Endodermal cell (in vitro differentiated cells): ENCODE measurements at places on chromosomes 5 and 9.
A peak's percentile ranks its signal among the peaks of the same experiment; 100 is the strongest.

DNA sequence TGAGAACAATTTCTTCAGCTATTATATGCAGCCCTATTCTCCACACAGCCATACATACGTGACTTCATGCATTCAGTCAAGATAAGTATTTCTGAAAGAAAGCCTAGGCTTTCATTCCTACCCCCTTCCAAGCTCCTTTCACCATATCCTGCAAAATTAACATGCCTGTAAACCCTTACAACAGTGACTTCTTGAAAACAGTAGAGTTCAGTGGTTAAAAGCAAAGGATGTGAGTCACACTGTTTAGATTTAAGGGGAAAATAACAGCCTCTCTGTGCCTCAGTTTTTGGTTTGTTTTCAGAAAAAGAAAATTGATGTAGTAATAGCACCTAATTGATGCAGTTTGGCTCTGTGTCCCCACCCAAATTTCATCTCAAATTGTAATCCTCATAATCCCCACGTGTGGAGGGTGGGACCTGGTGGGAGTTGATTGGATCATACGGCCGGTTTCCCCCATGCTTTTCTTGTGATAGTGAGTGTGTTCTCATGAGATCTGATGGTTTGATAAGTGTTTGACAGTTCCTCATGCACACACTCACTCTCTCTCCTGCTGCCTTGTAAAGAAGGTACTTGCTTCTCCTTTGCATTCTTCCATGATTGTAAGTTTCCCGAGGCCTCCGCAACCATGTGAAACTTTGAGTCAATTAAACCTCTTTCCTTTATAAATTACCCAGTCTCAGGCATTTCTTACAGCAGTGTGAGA lies 264.8 kb downstream of the CETN3 start:
- no peaks in the 10 kb centered on the region for H3K36me3 ChIP-seq
- DNase-seq = no peak
- H3K27me3 ChIP-seq = no peaks in the 10 kb centered on the region
- H3K4me1 ChIP-seq = no peaks in the 10 kb centered on the region

DNA sequence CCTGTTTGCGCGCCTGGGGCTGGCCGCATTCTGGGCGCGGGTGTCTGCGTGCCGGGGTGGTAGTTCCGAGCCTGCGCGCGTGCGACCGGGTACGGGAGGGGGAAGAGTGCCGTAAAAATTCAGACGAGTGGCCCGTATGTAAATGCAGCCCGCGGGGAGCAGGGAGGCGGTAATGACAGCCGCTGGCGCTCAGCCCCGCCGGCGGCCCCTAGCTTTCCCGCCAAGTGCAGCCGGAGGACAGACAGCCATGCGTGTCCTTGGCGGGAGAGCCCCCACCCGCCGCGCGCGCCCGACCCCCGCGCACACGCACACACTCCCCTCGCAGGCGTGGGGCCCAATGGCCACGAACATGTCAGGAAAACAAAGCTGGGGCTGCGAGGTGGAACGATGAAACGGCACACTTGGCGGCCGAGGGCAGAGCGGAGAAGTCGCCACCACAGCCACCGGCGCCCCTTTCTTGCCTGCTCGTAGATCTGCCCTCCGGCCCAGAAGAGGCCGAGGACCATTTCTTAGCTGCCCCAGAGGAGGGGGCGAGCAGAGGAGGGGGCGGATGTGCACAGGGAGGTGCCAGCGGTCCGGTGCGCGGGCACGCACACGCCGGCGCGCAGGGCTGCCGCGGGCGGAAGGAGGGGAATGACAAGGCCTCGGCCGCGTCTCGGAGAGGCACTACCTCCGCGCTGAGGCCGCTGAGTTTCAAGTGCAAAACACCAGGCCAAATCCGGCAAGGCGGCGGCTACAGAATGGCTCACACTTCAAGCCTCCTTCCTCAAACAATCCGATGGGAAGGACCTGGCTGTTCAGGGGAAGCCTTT lies 208.4 kb downstream of the MEF2C start:
- H3K4me3 ChIP-seq = peak overlapping the region; percentile 76
- no peaks in the 10 kb centered on the region for H3K36me3 ChIP-seq
- H3K27me3 ChIP-seq = peaks cover 100% of the 10 kb centered on the region
- peak; percentile 89 for DNase-seq
- H3K4me1 ChIP-seq = no peaks in the 10 kb centered on the region
- H3K27ac ChIP-seq = peak overlapping the region; percentile 99

GRCh38 chr5:129384736-129385135 lies 75.4 kb upstream of the ADAMTS19 start:
- no peaks in the 10 kb centered on the region for H3K36me3 ChIP-seq
- H3K27me3 ChIP-seq = no peaks in the 10 kb centered on the region
- no peaks in the 10 kb centered on the region for H3K4me1 ChIP-seq
- H3K4me3 ChIP-seq = no peak overlapping the region
- no peak overlapping the region for H3K27ac ChIP-seq
- DNase-seq = no peak

GRCh38 chr9:82431121-82431520 lies 442.5 kb downstream of the SPATA31D1 start:
- H3K27me3 ChIP-seq = no peaks in the 10 kb centered on the region
- H3K36me3 ChIP-seq = no peaks in the 10 kb centered on the region
- H3K4me3 ChIP-seq = no peak overlapping the region
- DNase-seq = no peak
- H3K4me1 ChIP-seq = no peaks in the 10 kb centered on the region
- H3K27ac ChIP-seq = no peak overlapping the region

- no peaks in the 10 kb centered on the region for H3K4me1 ChIP-seq
- DNase-seq = no peak
- H3K27me3 ChIP-seq = no peaks in the 10 kb centered on the region
- H3K36me3 ChIP-seq = no peaks in the 10 kb centered on the region
These were observed 218.9 kb downstream of the CACNA1B start for GRCh38 chr9:138096519-138096845.

GRCh38 chr5:103476811-103477210 lies 85.8 kb downstream of the NUDT12 start:
- no peak for DNase-seq
- no peak overlapping the region for H3K27ac ChIP-seq
- no peak overlapping the region for H3K4me3 ChIP-seq
- H3K36me3 ChIP-seq = no peaks in the 10 kb centered on the region

DNA sequence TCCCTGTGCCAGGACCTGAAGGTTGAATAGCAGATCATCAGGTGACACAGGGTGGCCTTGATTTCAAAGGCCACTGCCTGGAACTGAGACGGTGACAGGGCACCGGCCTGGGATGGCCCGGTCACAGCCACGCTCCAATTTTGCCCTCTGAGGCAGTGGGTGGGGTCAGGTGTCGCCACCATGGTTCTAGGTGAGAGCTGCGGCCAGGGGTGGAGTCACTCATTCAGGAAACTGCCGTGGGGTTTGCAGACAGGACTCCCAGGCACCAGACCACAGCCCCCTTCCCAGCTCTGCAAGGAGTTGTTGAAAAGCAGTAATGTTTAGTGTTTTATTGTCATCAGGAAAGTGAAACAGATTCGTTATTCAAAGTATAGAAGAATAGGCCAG lies 17.3 kb upstream of the RNU6ATAC start:
- H3K4me3 ChIP-seq = no peak overlapping the region
- no peaks in the 10 kb centered on the region for H3K27me3 ChIP-seq
- peak; percentile 41 for DNase-seq
- no peaks in the 10 kb centered on the region for H3K36me3 ChIP-seq
- H3K27ac ChIP-seq = no peak overlapping the region

DNA sequence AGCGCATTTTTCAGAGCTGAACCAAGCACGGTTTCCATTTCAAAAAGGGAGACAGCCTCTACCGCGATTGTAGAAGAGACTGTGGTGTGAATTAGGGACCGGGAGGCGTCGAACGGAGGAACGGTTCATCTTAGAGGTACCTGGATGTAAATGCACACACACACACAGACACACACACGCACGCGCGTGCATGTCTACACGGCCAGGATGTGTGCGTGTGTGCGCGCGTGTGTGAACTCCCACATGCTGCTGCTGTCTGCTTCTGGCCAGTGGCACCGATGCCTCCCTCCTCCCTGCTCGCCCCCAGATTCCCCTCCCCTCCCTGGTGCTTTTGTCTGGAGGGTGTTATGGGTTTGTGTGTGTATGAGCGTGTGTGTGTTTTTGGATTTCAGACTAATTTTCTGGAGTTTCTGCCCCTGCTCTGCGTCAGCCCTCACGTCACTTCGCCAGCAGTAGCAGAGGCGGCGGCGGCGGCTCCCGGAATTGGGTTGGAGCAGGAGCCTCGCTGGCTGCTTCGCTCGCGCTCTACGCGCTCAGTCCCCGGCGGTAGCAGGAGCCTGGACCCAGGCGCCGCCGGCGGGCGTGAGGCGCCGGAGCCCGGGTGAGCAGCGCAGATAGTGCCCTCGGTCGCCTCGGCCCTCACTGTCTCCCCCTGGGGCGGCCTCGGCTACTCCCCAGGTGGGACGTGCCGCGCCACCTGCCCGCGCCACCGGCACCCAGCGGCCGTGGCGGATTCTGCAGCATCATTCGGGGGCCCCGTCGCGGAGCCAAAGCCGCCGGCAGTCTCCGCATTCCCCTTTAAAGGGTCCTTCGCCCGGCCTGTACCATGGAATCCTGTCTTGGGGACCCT lies at the start of gene NTRK2:
Gene NTRK2 (plus strand): TSS at position 442 of the 850 bp plus-strand sequence. CDS start 1,020 bp downstream, outside the sequence.
- H3K27me3 ChIP-seq = peaks cover 86% of the 10 kb centered on the region
- H3K4me1 ChIP-seq = no peaks in the 10 kb centered on the region
- no peak within 1 kb of the TSS for H3K27ac ChIP-seq
- peak; percentile 82 for DNase-seq
- peak within 1 kb of the TSS; percentile 83 for H3K4me3 ChIP-seq
- H3K36me3 ChIP-seq = no peaks in the 10 kb centered on the region

DNA sequence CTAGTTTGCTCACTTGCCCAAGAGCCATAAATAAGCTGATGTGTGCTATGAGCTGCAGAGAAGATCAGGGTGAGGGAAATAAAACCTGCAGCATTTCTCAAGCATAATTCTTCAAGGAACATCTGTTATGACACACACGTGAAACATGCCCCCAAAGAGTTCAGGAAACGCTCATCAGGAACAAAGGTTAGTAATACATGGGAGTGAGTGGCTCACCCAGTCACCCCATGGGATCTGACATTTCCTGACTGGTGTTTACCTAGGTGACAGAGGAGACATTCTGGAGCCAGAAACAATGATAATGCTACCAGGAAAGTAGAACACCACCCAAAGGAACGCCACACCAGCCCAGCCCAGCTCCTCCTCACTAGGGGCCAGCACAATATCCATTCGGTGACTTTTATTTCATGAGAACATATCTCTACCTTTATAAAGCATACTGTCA lies 66.0 kb downstream of the FRMD3 start:
- H3K36me3 ChIP-seq = no peaks in the 10 kb centered on the region
- no peak overlapping the region for H3K4me3 ChIP-seq
- H3K27ac ChIP-seq = no peak overlapping the region
- DNase-seq = no peak

- no peaks in the 10 kb centered on the region for H3K27me3 ChIP-seq
- no peak overlapping the region for H3K4me3 ChIP-seq
- no peak for DNase-seq
- H3K4me1 ChIP-seq = no peaks in the 10 kb centered on the region
These were observed 170.3 kb upstream of the FTMT start for GRCh38 chr5:121681229-121681855.

DNA sequence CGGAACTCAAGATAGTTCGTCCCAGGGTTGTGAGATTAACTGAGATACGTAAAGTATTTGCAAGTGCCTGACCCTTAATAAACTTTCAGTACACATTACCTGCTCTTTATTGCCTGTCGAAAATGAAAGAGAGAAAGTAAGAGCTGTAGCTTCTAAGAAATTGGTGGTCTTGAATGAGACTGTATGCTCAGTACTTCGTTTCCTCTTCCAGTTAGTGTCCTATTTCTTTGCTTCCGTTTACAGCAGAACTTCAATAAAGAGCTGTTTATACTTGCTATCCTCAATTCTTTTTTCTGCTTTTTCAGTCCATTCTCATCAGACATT lies 534 bp downstream of the SRFBP1 start:
- H3K27me3 ChIP-seq = peaks cover 13% of the 10 kb centered on the region
- DNase-seq = no peak
- no peak overlapping the region for H3K27ac ChIP-seq
- no peaks in the 10 kb centered on the region for H3K36me3 ChIP-seq

DNA sequence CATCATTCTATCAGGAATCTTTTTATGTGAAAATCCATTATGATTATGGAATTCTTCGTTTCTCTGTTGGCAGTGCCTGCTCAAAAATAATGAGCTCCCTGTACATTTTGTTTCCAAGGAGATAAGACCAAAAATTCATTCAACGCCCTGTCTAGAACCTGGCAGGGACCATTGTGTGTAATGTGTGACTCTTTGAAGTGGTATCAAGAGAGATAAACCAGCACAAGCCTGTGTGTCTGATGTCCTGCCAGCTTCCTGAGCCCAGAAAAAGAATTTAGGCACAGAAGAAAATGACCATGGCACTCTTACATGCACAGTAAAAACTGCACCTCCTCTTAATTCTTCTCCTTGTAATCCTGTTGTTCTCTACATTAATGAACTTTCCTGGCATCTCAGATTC lies 177.4 kb downstream of the SAXO1 start:
- no peaks in the 10 kb centered on the region for H3K27me3 ChIP-seq
- H3K4me3 ChIP-seq = peak overlapping the region; percentile 19
- no peaks in the 10 kb centered on the region for H3K4me1 ChIP-seq
- no peak for DNase-seq
- H3K36me3 ChIP-seq = no peaks in the 10 kb centered on the region

- no peak for DNase-seq
- peaks cover under 1% of the 10 kb centered on the region for H3K27me3 ChIP-seq
- H3K4me3 ChIP-seq = no peak overlapping the region
- peaks cover 3% of the 10 kb centered on the region for H3K36me3 ChIP-seq
- H3K4me1 ChIP-seq = no peaks in the 10 kb centered on the region
These were observed 10.4 kb upstream of the DNAJA1 start for GRCh38 chr9:33014665-33015014.

GRCh38 chr5:159951834-159952233 lies 35.6 kb downstream of the ADRA1B start:
- peaks cover 41% of the 10 kb centered on the region for H3K27me3 ChIP-seq
- no peak overlapping the region for H3K4me3 ChIP-seq
- no peaks in the 10 kb centered on the region for H3K36me3 ChIP-seq
- no peak overlapping the region for H3K27ac ChIP-seq
- H3K4me1 ChIP-seq = no peaks in the 10 kb centered on the region

DNA sequence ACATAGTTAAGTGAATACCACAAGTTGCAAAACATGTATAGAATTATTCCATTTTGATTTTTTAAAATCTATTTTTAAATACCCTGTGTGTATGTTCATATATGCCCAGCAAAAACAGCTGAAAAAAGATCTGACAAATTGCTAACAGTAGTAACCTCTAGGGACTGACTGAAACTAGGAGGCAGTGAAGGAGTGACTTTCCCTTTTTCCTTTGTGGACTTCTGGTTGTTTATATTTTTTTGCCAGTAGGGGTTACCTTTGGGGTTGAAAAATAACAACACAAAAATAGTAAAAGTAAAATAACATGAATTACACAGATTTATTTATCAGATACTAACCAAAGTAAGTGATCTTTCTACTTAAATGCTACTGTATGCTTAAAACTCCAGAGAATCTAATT lies 2.9 kb downstream of the MEGF9 start:
- H3K4me1 ChIP-seq = peaks cover 5% of the 10 kb centered on the region
- no peak for DNase-seq
- no peak overlapping the region for H3K27ac ChIP-seq
- H3K36me3 ChIP-seq = peaks cover 3% of the 10 kb centered on the region

GRCh38 chr5:36946101-36946500 lies 69.5 kb downstream of the NIPBL start:
- DNase-seq = no peak
- H3K36me3 ChIP-seq = no peaks in the 10 kb centered on the region

- H3K36me3 ChIP-seq = no peaks in the 10 kb centered on the region
- no peak for DNase-seq
- H3K4me3 ChIP-seq = peak overlapping the region; percentile 89
These were observed 2.0 kb downstream of the CTNND2 start for GRCh38 chr5:11902201-11902619.

- H3K4me3 ChIP-seq = no peak overlapping the region
- H3K4me1 ChIP-seq = peaks cover 3% of the 10 kb centered on the region
- no peaks in the 10 kb centered on the region for H3K36me3 ChIP-seq
- no peak overlapping the region for H3K27ac ChIP-seq
- DNase-seq = no peak
These were observed 424.2 kb downstream of the TMEM161B start for GRCh38 chr5:87844449-87844848.
